SK-N-SH (cell line): ENCODE measurements at places on chromosomes 7 and 10. TPM values are rescaled to one million over a fixed set of nuclear protein-coding genes. Genes with fewer than 3 reads are reported as not detected.

The RNF148 gene
- polyA plus RNA-seq = not detected in 2 replicates

GRCh38 chr10:30176182-30176581 is 116.8 kb upstream of the JCAD start:
- no peak for DNase-seq

DNA sequence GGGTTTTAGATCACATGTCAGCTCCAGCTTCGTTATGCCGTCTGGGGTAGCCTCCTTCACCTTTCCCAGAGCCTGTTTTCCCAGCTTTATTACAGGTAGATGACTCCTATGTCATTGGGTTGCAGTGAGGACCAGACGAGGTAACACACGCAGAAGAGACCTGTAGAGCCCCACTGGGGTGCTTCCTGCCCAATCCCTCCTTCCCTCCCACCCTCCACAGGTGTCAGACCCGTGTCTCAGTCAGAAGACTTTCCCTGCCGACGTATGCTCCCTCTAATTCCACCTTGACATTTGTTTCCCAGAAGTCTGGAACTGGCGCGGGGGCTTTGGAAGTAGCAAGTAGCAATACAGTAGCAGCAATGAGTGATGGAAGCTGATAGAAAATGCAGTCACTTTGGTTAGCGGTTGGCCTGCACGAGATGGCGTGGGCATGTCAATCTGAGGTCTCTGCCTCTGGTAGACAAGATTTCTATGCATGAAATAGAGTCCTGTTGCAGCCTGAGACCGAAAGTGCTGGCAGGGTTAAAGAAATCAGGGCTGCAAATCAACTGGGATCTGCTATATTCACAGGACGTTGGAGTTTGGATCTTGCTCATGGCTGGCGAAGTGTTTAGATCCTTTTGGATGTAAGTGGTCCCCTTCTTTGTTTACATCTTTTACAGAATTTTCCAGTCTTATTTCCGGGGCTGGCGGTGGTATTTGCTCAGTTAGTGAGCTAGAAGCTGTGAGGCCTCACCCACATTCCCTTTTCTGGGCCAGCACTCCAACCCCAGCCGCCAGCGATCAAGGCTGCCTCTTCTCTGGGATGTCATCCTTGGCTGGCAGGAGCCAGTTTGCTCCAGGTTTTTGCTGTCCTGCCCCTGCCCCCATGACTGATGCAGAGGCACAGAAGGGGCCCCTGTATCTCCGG is 78.3 kb upstream of the KMT2C start:
- DNase-seq = no peak

DNA sequence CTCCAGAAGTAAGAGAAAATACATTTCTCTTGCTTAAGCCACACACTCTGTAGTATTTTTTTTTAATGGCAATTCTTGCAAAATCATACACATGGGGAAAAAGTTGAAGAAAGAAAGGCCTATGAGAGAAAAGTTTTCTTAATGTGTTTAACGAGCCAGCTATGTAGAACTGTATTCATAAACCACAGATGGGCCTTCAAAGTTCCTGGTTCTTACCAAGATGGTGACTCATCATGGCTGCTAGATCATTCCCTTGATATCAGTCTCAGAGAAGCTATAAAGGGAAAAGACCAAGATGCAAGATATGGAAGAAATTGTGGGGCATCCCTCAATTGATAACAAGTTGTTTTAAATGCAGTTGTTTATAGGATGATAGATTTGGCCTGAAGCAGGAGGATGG is 992.7 kb upstream of the MBL2 start:
- DNase-seq = no peak

The DDC gene
- polyA plus RNA-seq = 1.8 and 5.4 TPM in 2 replicates

- DNase-seq = no peak
These were observed 292.0 kb upstream of the MBL2 start for GRCh38 chr10:53064614-53065013.

DNA sequence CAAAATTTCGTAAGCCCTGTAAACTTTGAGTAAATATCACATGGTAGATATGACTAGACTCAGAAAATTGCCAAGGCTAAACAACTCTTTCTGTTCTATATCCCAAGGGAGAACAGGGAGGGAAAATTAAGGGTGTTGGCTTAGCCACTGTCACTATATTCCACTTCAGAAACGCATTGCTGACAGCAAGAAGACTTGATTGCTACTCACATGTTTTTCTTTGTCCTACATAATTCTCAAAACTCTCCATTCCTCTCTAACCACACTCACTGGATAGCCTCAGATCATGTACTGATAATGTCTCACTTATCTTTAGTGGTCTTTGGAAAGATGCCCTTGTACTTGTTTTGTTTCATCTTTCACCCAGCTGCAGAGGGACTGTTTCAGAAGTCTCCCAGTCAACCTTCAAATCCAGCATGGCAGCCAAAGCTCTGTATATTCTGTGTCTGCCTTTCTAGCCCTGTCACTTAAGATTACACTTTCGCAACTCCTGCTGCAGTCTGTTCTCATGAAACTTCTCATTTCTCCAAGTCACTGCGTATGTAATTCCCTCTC is 582.4 kb upstream of the FZD8 start:
- DNase-seq = no peak

The LEP gene
- polyA plus RNA-seq = not detected in 2 replicates

- DNase-seq = no peak
These were observed 84.4 kb downstream of the RUNDC3B start for GRCh38 chr7:87712571-87712970.

DNA sequence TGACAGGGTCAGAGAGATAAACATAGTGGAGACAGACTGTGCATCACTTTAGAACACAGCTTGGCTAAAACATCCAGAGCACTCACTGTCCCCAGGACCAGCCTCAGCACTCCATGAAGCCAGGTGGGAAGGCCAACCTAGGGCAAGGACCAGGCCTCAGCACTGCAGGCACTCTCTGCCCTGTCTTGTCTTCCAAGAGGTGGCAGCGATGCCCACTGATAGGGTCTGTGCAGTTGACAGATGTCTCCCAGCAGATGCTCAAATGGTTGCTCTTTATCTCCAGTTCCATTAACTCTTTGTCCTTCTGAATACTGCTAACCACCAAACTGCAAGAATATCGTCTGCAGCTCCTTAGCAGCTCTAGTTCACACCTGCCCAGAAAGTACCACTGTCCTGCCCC is 9.1 kb downstream of the DDX56 start:
- DNase-seq = no peak

DNA sequence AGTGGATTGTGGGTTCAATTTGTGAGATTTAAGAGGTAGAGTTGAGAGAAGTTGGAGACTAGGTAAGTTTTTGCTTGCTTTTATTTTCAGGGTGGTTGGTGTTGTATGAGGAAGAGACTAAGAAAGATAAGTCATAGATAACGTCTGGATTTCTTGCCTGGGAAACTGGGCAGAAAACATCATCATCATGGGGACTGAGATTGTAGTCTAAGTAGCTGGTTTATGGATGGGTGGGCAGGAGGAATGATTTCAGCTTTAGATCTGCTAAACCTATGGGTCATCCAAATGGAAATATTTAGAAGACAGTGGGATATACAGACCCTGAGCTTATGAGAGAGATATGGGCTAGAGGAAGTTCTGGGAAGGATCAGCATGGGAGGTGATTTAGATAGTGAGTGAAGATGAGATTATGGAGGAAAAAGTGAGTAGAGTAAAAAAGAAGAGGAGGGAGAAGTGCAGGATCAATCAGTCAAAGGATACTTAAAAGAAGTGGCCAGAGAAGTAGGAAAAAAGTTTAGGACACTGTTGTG is 169.8 kb downstream of the WNT2 start:
- no peak for DNase-seq

The IRF5 gene
- 0.62 and 1.0 TPM in 2 replicates for polyA plus RNA-seq

GRCh38 chr10:112424651-112425050 is 22.1 kb downstream of the ZDHHC6 start:
- DNase-seq = no peak

- no peak for DNase-seq
These were observed 51.6 kb downstream of the ST7 start for GRCh38 chr7:117004899-117005298.

DNA sequence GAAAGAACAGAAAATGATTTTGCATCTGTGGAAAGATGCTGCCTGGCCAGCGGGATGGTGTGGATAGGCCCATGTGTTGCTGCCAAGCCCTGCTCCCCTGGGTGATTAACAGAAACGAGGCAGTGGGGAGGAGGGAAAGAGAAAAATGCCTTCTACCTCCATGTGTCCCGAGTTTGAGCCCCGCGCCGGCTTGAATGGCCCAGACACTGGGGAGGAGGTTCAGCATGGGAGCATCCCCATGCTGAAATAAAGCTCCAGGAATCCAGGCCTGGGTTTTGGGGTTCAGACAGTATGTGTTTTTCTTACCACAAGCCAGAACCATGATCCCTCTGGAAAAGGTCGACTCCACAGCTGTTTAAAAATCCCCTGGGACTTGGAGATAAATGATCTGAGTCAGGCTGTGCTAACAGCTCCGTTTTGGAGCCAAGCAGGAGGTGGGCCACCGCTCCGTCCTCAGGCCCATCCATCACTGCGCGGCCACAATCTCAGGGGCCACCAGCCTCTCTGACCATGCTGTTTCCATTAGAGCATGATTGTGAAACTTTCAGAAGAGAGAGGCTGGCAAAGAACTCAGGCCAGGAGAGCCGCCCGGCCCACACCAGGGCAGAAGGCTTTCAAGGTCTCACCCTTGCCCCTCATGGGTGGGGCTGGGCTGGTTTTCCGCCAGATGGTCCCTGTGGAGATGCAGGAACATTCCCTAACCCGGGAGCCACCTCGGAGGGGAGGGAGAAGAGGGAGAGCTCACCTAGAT is 299.7 kb downstream of the ZEB1 start:
- DNase-seq = no peak

DNA sequence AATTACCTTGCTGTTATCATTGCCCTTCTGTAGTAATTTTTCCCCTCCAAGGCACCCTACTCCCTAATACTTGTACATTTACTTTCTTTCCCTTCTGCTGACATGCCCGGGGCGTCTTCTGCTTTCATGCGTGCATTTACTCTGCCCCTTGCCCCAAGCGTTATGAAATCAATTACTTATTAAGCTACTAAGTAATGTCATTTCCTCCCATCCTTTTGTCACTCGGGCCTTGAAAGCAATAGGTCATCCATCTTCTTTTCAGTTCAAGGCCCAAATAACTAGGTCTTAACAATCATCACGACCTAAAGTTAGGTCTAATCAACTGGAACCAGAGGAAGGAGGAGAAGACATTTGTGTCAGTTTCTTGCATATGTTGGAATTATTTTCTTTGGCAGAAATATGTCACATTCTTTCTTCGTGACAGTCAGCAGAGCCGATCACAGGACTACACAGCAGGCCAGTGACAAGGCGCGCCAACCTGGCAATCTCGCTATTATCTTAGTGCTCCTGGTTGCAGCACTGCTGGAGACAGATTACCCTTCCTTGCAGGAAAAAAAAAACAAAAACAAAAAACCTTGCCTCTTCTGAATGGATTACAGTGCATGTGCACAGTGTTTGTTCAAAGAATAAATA is 179.2 kb downstream of the RELN start:
- DNase-seq = peak; percentile 14

The MEIG1 gene
- 0.42 and 0.43 TPM in 2 replicates for polyA plus RNA-seq

The ITPRID1 gene
- not detected in 2 replicates for polyA plus RNA-seq

DNA sequence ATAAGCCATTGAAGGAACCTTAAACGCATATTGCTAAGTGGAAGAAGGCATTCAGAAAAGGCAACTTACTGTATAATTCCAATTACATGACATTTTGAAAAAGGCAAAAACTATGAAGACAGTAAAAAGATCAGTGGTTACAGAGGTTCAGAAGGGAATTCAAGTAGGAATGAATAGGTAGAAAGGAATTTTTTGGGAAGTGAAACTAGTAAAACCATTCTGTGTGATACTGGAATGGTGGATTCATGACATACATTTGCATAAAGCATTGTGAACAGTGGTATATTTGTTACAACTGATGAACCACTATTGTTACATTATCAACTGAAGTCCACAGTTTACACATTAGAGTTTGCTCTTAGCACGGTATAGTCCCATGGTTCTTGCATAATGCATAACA is 114.2 kb upstream of the GPR22 start:
- no peak for DNase-seq

GRCh38 chr7:68440866-68441265 is 1157.4 kb upstream of the AUTS2 start:
- peak; percentile 28 for DNase-seq

- no peak for DNase-seq
These were observed 571.4 kb downstream of the DNAJB6 start for GRCh38 chr7:157908006-157908782.

The PIK3AP1 gene
- polyA plus RNA-seq = 0.07 and 0.08 TPM in 2 replicates

GRCh38 chr10:15370856-15371701 is at the start of gene FAM171A1:
Gene FAM171A1, minus strand, starts transcription at chr10:15371289. Its CDS starts 237 bp downstream, at chr10:15371052.
- DNase-seq = peak; percentile 93

The PLXNA4 gene
- 2.4 and 3.0 TPM in 2 replicates for polyA plus RNA-seq

The TLX1 gene
- 0.02 TPM in 1 of 2 replicates, not detected in the other for polyA plus RNA-seq

GRCh38 chr10:93826355-93826754 is 67.4 kb upstream of the SLC35G1 start:
- DNase-seq = no peak

- peak; percentile 43 for DNase-seq
These were observed 922 bp downstream of the CXCL12 start for GRCh38 chr10:44383749-44384600.

The ZNF727 gene
- polyA plus RNA-seq = not detected in 2 replicates

The NOS3 gene
- polyA plus RNA-seq = 0.15 and 0.41 TPM in 2 replicates

DNA sequence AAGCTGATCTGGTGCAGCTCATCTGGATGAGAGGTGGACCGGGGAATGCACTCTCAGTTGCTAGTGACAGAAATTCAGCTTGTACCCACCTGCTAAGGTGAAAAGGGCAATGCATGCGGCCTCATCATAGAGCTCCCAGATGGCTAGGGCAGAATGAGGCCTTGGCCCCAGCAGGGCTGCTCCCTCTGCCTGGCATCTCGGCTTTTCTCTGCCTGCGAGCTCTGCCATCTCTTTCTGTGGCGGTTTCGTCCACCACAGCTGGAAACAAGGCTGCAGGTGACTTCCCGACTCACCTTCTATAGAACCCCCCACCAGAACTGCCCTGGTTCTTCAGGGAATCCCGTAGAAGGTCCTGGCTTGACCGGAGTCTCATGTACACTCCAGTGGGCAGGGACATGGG is 60.1 kb downstream of the TACC2 start:
- DNase-seq = no peak
